NCI-H2171 (cell line): ENCODE measurements at places on chromosomes 4 and X.

GRCh38 chr4:165563851-165564250, 185.0 kb downstream of the CPE start:
- DNase-seq, result no peak

DNA sequence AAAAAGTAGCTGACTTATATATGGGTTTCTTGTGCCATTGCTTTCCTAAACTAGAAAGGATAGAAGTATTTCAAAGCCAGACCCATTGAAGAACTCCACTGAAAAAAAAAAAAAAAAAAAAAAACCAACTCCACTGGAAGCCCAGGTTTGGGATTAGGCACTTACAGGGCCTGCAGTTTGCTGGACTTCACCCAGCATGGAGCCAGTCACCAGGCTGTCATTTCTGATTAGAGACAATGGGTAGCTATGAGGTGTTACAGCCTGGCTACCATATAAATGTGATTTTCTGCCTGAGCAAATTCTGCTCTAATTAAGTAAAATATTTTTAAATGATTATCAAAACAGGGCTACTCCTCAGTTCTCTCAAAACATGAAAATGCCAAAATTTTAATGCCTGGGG, 49.5 kb downstream of the HS6ST2 start:
- DNase-seq, result no peak

GRCh38 chrX:34879886-34880285, 62.7 kb upstream of the FAM47B start:
- DNase-seq, result no peak

DNA sequence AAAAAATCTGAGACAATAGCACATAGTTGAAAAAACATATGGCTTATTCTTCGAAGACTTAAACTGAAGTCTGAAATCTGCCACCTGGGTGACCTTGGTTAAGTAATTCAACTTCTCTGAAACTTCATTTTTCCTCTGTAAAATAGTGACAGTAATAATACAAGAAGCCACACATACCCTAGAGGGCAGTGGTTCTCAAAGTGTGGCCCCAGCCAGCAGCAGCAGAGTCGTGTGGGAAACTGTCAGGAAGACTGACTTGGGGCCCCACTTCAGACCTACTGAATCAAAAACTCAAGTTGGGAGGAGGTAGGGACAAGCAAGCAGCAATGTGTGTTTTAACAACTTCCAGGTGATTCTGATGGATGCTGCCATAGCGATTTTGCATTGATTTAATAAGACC, 249.9 kb downstream of the HNRNPD start:
- no peak for DNase-seq

- DNase-seq, result no peak
Measured at GRCh38 chr4:138090918-138091676, 151.1 kb downstream of the SLC7A11 start.

DNA sequence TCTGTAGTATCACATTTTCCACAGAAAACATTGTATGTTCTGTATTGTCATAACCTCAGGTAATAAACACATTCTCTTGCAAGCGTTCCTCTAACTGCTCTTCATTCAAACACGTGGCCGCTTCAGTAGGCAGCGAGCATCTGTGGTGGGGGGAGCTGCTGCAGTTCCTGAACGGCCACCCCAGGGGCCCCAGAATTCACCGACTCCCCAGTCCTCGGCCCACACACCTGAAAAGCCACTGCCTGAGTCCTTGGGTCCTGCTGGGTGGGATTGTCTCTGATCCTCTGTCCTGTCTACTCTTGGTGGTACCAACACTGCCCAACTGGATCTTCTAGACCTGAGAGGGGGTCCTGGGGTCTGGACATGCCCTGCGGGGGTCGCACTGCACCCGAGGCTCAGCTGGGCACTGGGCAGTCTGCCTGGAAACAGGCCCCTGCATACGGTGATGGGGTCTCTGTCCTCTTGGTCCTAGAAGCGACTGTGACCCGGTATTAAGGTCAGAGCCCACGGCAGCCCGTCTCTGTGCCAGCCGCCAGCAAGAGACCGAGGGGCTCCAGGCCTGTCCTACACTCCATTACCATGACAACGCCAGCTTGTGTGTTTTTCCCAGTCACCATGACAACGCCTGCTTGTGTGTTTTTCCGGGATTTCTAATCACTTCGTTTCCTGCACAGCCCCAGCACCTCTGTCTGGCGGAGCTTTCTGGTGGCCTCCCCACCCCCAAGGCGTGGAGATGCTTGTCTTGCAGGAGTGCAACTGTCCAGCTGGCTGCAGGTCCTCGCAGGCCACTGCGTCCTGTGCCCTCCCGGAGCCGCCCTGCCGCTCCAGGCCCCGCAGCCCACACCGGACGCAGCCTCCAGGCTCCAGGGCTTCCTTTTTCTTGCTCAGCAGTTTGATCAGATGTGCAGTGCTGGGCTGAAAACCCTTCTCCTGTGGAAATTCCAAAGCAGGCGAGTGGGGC, 16.0 kb downstream of the CTBP1 start:
- no peak for DNase-seq

- no peak for DNase-seq
Measured at GRCh38 chr4:5874811-5875449, 18.0 kb downstream of the CRMP1 start.

- no peak for DNase-seq
Measured at GRCh38 chrX:116009346-116009745, 161.2 kb upstream of the AGTR2 start.

DNA sequence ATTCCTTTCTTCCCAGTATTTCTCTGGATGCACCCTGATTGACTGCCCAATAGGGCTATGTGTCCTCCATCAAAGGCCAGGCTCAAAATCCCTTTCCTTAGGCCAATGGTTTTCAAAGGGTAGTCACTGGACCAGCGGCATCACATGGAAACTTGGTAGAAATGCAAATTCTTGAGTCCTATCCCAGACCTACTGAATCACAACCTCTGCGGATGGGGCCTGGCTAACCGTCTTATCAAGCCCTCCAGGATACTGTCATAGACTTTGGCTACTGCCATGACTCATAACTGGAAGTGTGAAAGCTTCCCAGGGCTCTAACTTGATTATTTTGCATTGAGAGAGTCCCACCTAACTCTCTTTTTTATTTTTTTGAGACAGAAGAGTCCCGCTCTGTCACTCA, 71.9 kb upstream of the TFDP3 start:
- DNase-seq, result no peak

DNA sequence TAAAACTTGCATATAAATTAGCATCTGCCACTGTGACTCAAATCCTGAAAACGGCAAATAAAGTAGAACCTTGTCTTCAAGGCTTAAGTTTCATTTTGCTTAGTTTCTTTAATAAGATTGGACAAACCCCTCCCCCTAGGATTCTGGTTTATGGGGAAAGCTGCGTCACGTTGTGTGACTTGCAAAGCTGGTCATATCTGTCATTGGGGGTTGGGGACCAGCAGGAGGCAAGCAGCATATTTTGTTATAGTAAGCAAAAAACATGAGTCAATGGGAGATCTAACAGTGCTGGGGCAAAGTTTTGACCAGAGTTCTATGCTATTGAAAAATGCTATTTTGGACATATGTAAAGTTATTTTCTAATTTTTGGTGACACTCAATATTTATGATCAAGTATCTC, 407.3 kb downstream of the PCDH18 start:
- DNase-seq, result no peak

DNA sequence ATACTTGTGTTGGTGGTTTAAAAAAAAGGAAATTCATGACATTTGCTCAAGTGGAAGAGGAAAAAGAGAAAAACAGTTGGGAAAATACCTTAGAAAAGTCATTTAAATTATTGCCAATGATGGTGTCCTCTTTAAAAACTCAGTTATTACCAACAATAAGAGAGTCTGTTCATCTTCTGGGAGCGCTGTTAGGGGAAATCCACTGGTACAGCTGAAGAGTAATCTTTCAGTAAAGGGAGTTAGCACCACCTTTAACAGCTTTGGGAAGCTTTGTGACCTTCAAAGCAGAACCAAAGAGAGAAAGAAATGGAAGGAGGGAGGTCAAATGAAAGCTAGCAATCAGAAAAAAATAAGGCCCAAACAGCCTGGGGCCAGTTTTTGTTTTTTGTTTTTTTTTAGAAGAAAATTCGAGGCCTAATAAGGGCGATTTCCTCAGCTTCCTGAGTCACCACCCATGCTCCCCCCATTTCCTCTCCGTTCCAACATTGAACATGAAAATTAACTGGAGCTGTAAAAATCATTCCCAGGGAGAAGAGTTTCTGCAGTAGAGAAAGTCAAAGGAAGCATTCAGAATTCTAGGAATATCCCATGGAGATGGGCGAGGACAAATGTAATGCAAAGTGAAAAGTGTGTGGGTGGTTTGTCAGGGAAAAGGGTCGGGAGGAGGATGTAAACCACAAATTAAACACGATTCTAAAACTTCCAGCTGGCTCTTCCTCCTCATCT, 115.1 kb downstream of the SH3KBP1 start:
- DNase-seq, result no peak

DNA sequence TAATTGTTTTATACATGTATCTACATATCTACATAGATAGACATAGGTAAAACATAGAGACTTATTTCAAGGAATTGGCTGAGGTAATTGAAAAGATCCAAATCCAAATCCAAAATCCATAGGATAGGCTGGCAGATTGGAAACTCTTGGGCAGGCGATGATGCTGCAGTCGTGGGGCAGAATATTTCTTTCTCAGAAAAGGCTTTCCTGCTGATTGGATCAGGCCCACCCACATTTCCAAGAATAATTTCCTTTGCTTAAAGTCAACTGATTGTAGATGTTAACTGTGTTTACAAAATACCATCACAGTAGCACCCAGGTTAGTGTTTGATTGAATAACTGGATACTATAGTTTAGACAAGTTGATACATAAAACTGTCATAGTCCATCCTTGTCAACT, 27.2 kb downstream of the STIM2 start:
- DNase-seq, result no peak

DNA sequence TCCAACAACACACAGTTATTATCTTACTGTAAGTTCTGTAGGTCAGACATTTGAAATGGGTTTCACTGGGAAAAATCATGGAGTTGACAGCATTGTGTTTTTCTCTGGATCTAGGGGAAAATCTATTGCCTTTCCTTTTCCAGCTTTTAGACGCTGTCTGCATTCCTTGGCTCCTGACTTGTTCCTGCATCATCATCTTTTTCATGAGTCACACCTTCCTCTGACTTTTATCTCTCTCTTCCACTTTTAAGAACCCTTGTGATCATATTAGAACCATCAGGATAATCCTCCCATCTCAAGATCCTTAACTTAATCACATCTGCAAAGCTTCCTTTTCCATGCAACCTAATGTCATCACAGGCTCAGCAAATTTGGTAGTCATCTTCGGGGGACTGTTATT, 1454.8 kb downstream of the RPA4 start:
- no peak for DNase-seq

- no peak for DNase-seq
Measured at GRCh38 chr4:1819284-1819683, 26.2 kb downstream of the FGFR3 start.

GRCh38 chrX:114532111-114532805, 51.6 kb upstream of the HTR2C start:
- DNase-seq, result no peak

DNA sequence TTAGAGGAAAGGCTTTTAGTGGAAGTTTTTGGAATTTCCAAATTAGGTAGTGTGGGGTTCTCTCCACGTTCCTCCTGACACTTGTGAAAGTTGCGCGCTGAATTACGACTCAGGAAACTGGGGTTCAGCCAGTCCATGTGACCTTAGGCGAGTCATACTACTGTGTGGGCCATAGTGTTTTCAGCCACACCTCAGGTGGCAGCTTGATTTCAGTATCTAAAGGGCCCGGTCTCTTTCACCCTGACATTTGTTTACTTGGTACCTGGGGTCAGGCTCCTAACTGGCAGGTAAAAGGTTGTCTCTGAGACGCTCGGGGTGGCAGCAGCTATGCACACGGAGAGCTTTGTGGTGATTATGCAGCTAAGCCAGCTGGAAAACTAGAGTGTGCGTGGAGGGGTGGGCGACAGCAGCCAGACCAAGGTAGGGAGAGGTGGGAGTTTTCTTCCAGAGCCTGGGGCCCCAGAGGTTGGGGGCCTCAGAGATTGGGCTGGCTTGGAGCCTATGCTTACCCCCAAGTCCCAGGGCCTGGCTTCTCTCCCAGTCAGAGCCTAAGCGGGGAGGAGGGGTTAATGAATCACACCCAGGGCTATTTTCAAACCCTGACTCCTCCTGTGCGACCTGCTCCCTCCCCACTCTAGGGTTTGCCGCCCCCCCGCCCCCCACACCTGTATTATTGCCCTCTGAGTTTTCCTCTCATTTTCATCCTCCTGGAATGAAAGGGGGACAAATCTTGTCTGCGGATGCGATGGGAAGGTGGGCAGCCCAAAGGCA, 47.2 kb downstream of the STARD8 start:
- DNase-seq, result no peak

GRCh38 chr4:8290701-8290970, 21.1 kb downstream of the HTRA3 start:
- DNase-seq, result no peak

DNA sequence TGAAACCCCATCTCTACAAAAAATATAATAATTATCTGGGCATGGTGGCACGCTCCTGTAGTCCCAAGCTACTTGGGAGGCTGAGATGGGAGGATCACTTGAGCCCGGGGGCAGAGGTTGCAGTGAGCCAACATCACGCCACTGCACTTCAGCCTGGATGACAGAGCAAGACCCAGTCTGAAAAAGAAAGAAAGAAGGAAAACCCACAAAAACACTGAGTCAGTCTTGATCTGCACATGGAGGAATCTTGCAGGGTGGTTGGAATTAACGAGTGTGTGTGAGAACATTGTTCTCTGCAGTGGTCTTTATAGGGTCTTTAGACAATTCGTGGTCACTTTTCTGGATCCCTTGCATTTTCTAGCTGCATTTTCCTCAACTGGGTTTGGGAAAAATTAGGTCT, 23.2 kb downstream of the ADD1 start:
- no peak for DNase-seq

GRCh38 chr4:95105983-95106382, 348.2 kb downstream of the BMPR1B start:
- DNase-seq, result no peak

- DNase-seq, result no peak
Measured at GRCh38 chrX:9003041-9003440, 30.9 kb downstream of the FAM9B start.

DNA sequence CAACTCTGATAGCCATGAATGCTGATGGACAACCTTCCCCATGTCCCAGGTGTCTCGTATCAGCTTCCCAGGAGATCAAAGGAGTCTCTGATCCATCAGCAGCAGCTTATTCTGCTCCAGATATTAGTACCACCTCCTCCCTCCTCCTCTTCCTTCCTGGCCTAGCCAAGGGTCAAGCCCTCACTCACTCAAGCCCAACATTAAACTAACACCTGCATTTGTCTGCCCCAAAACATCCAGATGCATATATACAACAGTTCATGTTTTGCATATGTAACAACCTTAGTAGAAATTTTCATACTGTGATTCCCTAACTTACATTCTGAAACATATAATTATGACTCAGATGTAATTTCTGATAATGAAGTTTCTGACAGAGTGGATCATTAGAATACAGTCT, 29.9 kb downstream of the BCLAF3 start:
- no peak for DNase-seq

- DNase-seq, result no peak
Measured at GRCh38 chr4:38366456-38366855, 297.5 kb upstream of the KLF3 start.

- no peak for DNase-seq
Measured at GRCh38 chr4:128728190-128728589, 81.3 kb upstream of the JADE1 start.

GRCh38 chrX:131747173-131747572, 203.3 kb downstream of the OR13H1 start:
- DNase-seq, result no peak
